A549 treated with CpdA at 1 μM for 4 hours (cell line): ENCODE measurements at places on chromosomes 7 and 10. TPM values are rescaled to one million over a fixed set of nuclear protein-coding genes. Genes with fewer than 3 reads are reported as not detected.

Gene MDFIC
- total RNA-seq: 18.2 to 26.9 TPM (median 24.0 TPM) in 5 replicates

Gene BICC1
- total RNA-seq: 21.5 to 30.1 TPM (median 23.6 TPM) in 5 replicates

Gene VPS37D
- total RNA-seq: 2.2 to 5.4 TPM (median 4.5 TPM) in 5 replicates

Gene STMP1
- total RNA-seq: 27.3 to 34.8 TPM (median 32.0 TPM) in 5 replicates

Gene GPR158
- 0.04 to 0.07 TPM (median 0.05 TPM) in 4 of 5 replicates, not detected in the other for total RNA-seq

Gene ZNF138
- 3.1 to 3.3 TPM (median 3.3 TPM) in 5 replicates for total RNA-seq

Gene ZNF425
- 1.0 to 1.5 TPM (median 1.4 TPM) in 5 replicates for total RNA-seq

Gene DNAJB9
- total RNA-seq: 13.5 to 18.8 TPM (median 13.7 TPM) in 5 replicates

Gene CPVL
- 0.16 to 0.45 TPM (median 0.24 TPM) in 5 replicates for total RNA-seq

Gene TAS2R3
- total RNA-seq: not detected in 5 replicates

Gene TACC2
- 86.1 to 99.3 TPM (median 87.8 TPM) in 5 replicates for total RNA-seq

Gene HOXA5
- 3.9 to 6.7 TPM (median 6.2 TPM) in 5 replicates for total RNA-seq

Gene CNPY1
- total RNA-seq: not detected in 5 replicates
